ENCODE measurements at places on chromosomes 3 and 15.
A peak's percentile ranks its signal among the peaks of the same experiment; 100 is the strongest.

GRCh38 chr3:117281371-117281770, 571.8 kb downstream of the TUSC7 start:
- no peak for DNase-seq

GRCh38 chr3:66255865-66256264, 35.1 kb downstream of the SLC25A26 start:
- DNase-seq = peak; percentile 31

- DNase-seq = peak; percentile 74
Measured at GRCh38 chr3:187736418-187736871, 8.8 kb downstream of the BCL6 start.

- no peak for DNase-seq
Measured at GRCh38 chr3:87696124-87697013, 362.4 kb downstream of the CGGBP1 start.

DNA sequence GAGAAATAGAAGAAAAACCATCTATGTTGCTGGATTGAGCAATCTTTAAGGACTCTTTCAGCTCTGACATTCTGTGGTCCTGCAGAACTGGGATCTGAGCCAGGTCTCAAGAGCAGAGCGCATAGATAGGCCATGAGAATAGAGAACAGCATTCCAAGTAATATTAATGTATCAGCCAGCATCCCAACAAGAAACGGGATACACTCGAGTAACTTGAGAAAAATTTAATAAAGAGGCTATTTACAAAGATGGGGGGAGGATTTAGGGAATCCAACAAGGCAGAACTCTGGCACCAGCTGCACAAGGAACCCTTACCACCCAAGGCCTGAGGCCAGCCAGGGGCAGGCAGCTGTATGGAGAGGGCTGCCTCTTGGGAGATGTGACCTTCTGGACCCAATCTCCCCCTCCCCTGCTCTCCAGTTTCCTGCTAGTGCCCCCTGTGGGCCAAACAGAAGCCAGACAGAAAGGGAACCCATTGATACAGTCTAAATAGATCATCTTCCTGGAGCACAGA, 8.2 kb downstream of the TMOD2 start:
- peak; percentile 97 for DNase-seq

DNA sequence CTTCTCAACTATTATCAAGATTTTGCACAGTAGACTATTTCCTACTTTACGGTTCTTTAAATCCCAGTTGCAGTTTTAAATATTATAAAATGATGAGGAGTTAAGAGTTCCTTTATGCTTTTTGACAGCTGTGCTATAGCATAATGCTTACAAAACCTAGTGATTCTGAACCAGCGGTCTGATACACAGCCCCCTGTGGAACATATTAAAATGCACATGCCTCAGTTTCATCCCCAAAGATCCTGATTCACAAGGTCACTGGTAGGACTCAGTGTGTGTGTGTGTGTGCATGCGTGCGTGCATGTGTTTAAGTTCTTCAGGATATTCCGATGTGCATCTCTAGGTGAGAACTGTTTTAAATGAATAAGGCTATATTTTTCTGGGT, 330.1 kb upstream of the TPM1 start:
- DNase-seq = no peak

- no peak for DNase-seq
Measured at GRCh38 chr3:168053115-168053514, 42.6 kb downstream of the GOLIM4 start.

DNA sequence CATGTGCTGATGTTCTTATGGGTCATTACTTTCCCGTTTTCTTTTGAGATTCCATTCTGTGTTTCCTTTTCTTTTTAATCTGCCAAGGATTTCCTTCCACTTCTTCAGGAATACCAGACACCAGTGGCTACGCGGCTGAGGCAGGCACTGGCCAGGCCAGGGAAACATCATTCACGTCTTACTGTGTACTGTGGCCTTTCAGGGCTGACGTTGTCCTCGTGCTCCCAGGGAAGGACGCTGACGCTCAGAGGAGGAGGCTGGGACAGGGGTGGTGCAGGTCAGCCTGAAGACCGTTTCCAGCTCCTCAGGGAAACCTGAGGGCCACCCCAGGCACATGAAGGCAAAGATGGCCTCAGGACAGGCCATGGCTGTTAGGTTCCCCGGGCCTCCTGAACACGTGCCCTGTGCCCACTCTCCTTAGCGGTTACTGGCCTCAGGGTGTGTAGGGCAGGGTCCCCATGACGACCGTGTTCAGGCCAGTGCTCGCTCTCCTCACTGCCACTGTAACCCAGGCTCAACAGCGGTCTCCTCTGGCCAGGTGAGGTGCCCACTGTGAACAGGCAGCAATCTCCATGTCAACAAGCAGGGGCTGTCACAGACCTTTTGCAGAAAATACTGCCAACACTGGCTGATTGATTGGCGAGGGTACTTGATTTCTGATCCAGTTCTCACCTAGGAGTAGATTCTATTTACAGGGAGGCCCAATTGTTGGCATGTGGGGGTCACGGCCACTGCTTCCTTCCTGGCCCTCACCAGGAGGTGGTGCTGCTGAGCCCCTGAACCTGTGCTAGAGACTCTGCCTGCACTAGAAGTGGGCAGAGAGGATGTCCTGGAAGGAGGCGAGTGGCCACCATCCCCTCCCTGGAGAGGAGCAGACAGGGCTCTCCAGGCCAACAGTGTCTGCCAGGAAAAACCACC, 169.5 kb downstream of the ATP10A start:
- DNase-seq = no peak

GRCh38 chr3:13762906-13763305, 117.0 kb downstream of the WNT7A start:
- no peak for DNase-seq

GRCh38 chr3:127750226-127751031, 71.9 kb downstream of the MGLL start:
- DNase-seq = peak; percentile 82

- no peak for DNase-seq
Measured at GRCh38 chr3:62758296-62759066, 116.7 kb downstream of the CADPS start.

DNA sequence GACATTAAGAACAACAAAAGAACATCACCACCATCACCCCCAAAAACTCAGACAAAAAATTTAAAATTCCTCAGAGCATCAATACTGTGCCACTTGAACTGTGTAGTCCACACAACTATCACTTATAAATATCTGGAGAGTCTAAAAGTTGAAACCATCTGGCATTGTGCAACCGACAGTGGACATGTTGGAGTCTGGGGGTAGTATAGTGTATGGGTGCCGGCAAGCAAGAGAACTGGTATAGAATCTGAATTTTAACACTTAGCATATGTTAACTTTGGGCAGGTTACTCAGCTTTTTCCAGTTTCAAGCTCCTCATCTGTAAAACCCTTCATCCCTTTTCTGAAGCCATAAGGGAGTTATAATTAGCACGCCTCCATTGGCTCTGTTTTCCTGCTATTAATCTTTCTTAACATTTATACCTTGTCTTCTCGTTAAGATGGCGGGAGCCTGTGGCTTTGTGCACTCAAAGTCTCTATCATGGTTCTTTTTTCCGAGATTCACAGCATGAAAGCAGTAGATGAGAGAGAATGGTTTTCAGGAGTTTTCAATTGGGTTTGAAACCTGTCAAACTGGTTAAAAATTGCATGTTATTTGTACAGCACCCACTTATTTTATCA, 255.7 kb upstream of the TBL1XR1 start:
- no peak for DNase-seq

DNA sequence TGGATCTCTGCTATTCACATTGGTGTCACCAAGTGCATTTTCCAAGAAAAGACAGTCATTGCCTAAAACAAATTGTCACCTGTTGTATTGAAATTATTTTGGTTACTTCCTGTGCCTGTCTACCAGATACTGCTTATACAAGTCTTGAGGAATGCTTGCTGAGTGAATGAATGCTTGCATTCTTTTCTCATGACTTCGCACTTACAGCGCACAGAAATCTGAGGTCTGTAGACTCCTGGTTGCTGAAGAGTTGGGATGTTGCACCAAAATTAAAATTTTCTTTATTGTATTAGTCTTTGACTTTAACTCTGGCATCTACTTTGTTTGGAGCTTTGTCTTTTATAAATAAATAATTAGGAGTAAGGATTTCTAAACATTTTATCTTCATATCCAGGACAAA, 28.4 kb downstream of the SH3GL3 start:
- peak; percentile 65 for DNase-seq

GRCh38 chr3:2303566-2303965, 204.9 kb downstream of the CNTN4 start:
- DNase-seq = peak; percentile 7

DNA sequence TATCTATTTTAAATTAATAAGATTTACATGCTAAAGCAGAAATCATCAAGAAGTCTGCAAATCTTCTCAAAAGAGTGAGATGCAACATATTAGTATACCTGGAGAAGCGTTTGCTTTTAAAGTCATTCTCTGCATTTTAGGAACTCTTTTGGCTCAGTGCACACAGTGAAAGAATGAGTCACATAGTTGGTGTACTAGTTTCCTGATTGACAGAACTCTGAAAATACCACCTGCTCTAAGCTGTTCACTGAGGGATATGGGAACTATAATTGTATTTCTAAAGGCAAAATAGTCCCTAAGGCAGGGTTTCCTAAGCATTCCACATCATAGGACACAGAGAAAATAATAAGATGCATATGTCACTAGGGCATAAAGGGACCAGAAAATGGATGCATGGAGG, 838.5 kb downstream of the DIPK2A start:
- DNase-seq = no peak

GRCh38 chr15:69662645-69663000, 210.0 kb downstream of the RPLP1 start:
- DNase-seq = no peak

- no peak for DNase-seq
Measured at GRCh38 chr15:61018083-61018482, 211.0 kb downstream of the RORA start.

DNA sequence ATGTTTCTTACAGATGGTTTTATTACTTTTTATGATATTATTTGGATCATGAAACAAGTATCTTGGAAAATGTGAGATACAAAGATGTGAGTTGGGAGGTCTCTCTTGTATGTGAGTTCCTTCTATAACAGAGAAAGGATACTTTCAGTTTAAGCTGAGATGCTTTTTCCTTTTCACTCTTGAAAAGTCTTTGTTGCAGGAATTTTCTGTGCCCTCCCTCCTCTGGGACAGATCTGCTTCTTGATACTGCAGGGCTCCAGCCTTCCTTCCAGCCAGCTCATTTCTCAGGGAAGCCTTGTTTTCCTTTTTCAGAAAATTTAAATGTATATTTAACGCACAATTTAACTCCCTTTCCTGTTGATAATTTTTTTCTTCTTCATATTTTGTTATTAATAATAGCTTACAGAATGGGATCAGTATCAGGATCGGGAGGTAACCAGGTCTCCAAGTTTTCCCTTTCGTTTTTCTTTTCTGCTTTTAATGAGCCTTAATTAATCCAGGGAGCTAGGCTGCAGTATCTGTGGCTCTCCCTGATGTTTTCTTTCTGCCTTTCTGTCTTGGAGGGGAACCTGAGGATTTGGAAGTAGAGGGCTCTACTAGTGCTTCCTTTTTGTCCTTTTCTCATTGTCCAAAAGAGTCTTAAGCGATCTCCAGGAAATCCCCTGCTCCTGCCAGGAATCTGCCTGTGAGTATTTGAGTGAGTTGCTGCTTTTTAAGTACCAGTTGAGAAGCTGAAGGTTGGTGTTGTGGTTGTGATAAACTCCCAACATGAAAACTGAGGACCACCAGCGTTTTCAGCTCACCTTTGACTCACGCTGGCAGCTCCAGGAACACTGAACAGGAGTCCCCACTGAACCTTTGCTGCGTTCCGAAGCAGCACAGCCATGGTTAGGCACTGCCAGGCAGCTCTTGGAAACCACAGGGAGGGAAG, 105.7 kb downstream of the IGF1R start:
- DNase-seq = peak; percentile 58

- no peak for DNase-seq
Measured at GRCh38 chr3:47314056-47314764, 31.5 kb downstream of the KLHL18 start.

- DNase-seq = no peak
Measured at GRCh38 chr3:72245183-72245811, 460.3 kb upstream of the PROK2 start.

GRCh38 chr15:86044981-86045380, 34.7 kb upstream of the AGBL1 start:
- DNase-seq = no peak

DNA sequence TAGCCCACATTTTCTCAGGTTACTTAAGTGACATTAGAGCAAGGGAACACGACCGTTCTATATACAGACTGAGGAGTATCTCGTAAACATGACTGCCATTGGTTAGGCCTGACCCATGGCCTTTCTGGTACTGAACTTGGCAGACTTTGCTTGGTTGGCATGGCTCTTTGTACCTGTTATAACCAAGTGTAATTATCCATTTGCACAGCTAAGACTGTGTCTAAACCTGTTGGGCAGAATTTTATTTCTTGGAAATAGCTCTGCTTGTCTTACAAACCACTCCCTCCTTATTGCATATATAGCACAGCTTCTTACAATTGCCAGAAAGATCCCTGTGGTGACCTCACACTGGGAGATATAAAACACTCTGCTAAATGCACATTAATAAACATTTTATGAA, 106.9 kb downstream of the P2RY1 start:
- DNase-seq = no peak

DNA sequence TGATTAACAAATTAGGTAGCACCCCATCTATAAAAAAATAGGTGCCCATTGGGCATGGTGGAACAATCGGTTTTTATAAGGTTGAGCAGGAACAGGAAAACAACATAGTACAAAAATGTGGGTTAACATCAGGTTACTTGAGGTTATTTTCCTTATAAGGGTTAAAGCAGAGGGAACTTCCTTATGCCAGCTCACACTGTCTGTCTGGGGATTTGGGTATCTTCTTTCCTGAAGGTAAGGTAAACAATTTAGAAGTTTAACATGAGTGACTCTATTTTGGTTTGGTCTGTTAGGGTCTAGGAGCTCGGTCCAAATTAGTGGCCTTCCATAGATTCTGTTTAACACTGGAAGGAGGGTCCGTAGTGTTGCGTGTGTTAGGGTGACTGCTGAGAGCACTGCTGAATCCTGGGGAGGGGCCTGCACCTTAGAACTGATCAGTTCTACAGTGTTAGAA, 14.7 kb downstream of the CHD2 start:
- peak; percentile 49 for DNase-seq

DNA sequence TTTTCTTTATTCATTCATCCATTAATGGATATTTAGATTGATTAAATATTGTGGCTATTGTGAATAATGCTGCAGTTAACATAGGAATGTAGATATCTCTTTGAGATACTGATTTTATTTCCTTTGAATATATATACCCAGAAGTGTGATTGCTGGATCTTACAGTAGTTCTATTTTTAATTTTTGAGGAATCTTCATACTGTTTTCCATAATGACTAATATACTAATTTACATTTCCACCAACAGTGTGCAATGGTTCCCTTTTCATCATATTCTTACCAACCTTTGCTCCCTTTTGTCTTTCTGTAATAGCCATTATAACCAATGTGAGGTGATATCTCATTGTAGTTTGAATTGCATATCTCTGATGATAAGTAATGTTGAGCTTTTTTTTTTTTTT, 106.3 kb downstream of the OTOL1 start:
- DNase-seq = no peak

DNA sequence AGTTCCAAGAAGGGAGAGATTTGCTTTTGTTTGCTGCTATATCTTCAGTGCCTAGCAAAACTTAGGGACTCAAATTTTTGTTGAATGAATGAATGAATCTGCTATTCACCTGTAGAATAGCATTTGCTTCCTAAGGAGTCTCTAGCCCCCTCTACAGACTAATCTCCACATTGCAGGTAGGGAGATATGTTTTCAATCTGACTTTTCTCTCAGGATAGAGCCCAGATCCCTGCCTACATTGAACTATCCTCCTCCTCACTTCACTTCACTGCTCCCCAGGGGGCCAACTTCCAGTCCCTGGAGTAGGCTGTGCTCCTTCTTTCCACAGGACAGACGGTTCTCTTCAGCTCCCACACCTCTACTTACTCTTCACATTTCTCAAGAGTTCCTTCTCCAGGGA, 81.9 kb upstream of the PTX3 start:
- DNase-seq = peak; percentile 45

Data from iris pigment epithelial cell (primary cell).